Hematopoietic multipotent progenitor cell treated with erythropoietin and hydrocortisone succinate and interleukin-3 and kit ligand, for 15 days (in vitro differentiated cells): ENCODE measurements at places on chromosomes 1 and 21.

DNA sequence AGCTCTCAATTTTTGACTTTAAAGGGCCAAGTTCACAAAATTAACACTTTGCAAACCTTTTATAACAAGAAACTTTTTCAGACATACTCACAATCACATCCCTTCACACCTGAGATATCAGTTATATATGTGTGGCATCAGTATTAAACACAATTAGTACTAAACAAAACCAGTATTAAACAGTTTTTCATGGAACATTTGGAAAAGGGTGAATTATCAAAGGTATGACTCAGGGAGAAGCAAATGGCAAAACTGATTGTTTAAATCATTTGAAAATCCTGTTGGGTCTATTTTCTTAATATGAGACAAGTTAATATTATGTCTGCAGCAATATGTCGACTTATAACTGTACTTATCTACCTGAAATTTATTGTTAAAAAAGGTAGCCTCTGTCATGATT, 587.3 kb downstream of the NEGR1 start:
- no peak for DNase-seq

- no peak for DNase-seq
Measured at GRCh38 chr1:223776075-223776814, 63.9 kb downstream of the CAPN2 start.

- DNase-seq = no peak
Measured at GRCh38 chr1:199287647-199288046, 648.8 kb downstream of the PTPRC start.

GRCh38 chr1:23196627-23197328, 20.5 kb downstream of the HTR1D start:
- DNase-seq = no peak

DNA sequence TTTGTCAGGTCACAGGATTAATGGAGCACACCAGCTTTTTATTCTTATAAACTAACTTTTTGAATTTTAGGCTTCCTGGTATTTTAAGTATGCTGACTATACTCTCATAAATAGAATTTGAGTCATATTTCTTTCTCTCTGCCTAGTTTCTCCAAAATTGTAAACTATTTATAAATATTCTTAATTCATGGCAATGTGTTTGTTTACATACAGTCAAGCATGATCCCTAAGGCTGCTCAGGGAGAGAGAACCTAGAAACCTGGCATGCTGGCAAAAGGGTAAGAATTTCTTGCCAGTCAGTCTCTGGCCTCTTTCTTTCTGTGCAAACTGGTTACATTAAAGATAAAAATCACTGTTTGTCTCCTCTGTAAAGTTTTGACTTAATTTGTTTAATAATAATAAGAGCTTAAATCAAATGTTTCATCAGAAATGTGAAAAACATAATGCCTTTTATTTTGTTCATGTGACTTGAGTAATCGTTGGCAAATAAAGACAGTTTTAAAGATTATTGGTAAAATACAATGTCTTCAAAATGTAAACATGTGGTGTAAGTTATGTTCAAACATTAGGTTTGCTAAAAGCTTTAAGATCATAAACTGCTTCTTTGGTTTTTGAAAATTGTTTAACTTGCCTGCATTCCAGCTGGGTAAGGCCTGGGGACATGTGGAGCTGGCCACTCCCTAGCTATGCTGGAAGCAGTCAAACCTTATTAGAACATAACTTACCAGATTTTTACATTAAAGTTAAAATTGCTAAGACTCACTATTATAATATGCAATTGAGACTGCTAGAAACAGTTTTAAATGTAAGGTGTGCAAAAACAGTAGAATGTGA, 1401.7 kb downstream of the NCAM2 start:
- no peak for DNase-seq

DNA sequence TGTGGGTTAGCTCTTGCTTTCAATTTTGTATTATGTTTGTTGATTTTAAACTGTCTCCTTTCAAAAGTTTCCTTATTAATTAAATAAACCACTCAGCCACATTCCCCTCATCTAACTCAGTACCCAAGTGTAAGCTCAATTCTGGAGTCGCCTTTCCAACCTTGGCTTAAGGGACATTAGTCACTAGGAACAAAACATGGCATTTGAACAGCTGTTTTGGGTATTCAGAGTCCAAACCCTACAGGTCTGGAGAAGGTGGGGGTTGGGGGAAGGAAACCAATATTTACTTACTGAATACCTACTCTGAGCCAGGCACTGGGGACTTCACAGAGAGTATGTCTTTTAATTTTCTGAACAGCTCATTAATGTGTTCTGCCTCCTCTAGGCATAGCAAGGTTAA, 117.2 kb upstream of the JUN start:
- DNase-seq = no peak
